ENCODE measurements at places on chromosomes 6 and 20. TPM values are rescaled to one million over a fixed set of nuclear protein-coding genes. Genes with fewer than 3 reads are reported as not detected.

GRCh38 chr20:11155156-11155756 is 481.5 kb upstream of the JAG1 start:
- DNase-seq: no peak

DNA sequence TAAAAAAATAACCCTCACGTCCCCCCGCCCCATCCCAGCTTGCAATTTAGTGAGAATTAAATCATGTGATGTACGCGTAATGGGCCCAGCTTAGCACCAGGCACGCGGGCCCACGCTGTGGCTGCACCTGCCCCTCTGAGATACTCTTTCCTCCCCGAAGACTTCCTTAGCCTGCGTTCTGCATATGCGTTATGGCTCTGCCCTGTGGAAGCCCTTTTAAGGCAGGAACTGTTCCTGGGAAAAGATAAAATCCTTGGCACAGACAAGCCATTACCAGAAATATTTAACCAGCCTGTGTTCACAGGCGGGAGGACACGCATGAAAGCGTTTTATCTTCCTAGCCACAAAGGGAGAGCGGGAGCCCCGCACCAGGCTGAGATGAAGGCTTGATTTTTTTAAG is 311.0 kb downstream of the LRFN2 start:
- no peak for DNase-seq

DNA sequence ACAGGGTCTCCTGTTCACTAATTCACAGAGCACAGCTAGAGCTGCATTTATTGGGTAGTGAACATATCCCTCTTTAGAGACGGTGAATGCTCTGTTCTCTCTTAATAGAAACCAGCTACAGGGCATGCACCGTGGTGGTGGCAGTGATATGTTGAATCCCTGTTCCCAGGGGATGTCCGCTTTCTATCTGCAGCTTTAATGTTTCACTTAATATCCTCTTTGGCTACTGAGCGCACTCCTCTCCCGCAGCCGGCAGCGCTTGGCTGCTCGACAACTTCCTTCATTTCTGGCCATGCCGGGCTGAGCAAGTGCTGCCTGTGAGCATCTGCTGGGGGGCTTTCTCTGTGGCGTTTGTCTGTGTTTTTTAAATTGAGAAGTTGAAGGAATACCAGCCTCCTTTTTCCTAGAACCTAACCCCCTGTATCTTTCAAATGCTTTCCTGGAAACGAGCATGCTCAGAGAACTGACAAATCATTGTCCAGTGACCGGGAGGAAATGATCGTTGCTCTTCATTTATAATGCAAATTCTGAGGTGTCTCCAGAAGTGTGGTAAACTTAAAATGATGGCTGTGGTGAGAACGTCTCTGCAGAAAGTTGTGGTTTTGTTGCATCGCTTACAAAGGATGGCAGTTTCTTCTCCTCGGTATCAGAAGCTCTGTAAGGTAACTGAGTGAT is 297.9 kb downstream of the UTRN start:
- no peak for DNase-seq

GRCh38 chr6:63353286-63353630 is 33.5 kb upstream of the LGSN start:
- DNase-seq: no peak

SLC22A2 gene
- not detected for total RNA-seq

TREM2 gene
- total RNA-seq: not detected

Measured in progenitor cell of endocrine pancreas (in vitro differentiated cells).